ENCODE measurements at places on chromosomes 2 and 18.

GRCh38 chr2:156702541-156702940 lies 266.4 kb downstream of the GPD2 start:
- DNase-seq, result no peak

GRCh38 chr2:7899241-7899640 lies 782.6 kb upstream of the ID2 start:
- no peak for DNase-seq

DNA sequence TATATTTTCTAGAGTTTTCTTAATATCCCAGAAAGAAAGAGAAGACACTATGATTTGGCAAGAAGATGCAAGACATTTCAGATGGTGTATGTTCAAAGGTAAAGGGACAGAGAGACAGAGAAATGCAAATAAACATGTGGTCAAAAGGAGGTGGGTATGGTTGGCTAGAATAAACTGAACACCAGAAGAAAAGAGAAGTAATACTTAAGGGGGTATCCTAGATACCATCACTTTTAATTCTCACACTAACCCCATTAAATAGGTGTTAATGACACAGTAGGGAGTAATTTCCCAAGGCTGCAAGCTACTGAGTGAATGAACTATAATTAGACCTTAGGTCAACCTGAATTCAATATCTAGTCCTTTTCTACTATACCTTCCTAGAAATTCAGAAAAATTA lies 111.2 kb upstream of the CD226 start:
- DNase-seq, result no peak

DNA sequence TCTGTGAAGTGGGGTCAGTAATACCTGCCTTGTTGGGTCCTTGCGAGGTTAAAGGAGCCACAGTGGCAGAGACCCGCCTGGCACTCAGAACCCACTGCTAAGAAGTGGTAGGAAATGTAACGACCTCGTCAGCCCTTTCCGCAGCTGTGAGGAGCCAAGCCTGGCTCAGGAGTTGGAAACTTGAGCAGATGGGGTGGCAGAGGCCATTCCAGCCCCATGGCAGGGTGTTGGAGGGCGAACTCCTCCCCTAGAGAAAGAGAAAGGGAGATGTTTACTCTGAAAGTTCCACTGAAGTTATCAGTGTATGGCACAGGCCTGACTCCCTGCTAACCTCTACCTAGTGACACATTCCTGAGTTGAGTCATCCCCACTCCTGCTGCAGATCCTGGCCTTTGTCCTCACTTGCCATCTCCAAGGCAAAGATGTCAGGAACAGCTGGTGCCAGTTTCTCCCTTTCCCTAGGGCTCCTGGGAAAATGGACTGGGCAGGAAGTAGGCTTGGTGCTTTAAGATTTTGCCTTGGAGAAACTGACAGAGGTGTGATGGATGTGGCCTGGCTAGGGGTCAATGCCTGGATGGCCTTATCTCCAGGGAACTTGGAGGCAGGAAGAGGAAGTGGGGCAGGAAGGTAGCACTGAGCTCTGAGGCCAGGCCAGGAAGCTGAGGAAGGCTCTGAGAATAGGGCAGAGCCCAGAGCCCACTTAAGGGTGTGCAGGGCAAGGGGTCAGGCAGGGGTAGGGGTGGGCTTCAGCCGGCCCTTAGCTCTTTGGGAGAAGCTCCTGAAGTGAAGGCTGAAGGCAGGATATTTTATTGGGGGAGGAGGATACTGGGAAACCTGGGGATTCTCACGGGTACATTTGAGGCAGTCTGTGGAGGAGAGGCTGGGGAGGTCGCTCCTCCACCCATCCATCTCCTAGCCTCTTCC lies 888 bp downstream of the VAMP5 start:
- DNase-seq, result peak; percentile 70

GRCh38 chr18:67486534-67486933 lies 30.0 kb downstream of the DSEL start:
- DNase-seq, result no peak

GRCh38 chr2:42978887-42979415 lies 186.6 kb upstream of the HAAO start:
- no peak for DNase-seq

DNA sequence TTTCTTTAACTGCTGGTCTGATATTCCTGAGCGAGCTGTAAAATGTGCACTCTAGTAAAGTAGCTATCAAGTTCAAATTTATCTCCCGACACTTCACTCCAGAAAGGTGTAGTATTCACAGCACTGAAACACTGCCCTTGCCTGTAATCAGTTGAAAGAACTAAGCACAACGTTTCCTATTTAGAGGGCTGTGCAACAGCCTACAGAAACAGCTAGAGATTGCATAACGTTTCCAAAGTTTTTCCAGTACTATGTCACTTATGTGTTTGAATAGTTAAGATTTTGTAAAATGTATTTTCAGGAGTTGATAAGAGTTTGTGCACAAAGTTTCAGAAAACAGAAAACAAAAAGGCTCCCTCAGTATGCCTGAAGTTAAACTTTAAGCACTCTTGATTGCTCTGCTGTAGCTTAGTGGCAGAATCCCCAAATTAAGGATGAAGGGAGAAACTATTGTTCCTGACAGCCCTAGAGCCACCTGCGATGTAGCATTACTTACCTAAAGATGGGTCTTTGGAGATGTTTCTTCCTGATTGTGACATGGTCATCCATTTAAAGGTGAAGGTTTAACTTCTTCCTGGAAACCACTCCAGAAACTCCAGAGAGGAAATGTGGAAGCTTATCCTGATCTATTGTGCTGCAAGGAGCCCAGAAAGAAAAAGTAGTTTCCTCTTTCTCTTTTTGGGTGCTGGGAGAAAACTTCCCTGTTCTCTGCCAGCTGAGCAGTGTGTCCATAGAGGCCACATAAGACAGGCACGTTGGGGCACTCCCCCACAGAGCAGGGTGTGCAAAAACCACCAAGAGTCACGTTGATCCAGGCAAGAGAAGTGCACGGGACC lies 536 bp downstream of the PDE1A start:
- peak; percentile 53 for DNase-seq

DNA sequence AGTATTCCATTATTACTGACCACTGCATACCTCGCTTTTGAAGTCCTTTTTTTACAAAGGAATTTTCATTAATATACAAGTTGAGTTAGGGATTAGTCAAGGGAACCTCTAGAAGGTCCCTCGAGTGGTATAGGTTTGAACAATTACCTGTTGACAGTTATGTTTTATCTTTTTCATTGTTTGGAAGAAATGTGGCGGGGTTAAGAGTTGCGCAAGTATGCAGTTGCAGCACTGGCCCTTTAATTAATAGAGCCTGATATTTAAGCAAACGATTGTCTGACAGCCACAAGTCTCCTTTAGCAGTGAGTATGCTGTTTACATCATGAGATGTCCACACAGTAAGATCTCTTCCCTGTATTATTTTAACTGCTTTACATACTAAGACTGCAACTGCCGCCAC lies 24.3 kb downstream of the KYNU start:
- no peak for DNase-seq

DNA sequence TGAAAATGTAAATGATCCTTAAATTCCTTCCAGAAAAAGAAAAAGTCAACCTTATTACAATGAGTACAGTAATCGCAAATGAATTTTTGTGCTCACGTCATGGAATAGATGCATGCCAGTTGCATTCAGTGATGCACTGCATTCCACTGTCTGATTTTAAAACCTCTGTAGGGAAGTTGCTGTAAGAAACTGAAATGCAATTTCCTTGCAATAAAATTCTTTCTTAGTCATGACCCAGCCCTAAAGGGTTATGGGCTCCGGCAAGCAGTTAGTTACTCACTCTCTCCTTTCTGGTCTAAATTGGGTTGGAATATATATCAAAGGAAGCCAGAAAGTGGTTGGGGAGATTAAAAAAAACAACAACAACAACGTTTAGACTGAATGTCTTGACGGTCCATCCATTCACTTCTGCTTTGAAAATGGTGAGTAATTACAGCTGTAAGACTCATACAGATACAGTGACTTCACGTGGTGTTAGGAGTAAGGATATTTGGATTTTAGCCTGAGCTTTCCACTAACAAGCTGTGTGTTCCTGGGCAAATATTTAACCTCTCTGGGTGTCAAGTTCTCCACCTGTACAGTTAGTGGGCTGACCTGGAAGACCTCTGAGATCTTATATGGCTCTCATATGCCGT lies 8.6 kb upstream of the RND3 start:
- DNase-seq, result peak; percentile 94

- DNase-seq, result peak; percentile 27
Observed at GRCh38 chr2:25606892-25607291, 66.5 kb downstream of the DTNB start.

DNA sequence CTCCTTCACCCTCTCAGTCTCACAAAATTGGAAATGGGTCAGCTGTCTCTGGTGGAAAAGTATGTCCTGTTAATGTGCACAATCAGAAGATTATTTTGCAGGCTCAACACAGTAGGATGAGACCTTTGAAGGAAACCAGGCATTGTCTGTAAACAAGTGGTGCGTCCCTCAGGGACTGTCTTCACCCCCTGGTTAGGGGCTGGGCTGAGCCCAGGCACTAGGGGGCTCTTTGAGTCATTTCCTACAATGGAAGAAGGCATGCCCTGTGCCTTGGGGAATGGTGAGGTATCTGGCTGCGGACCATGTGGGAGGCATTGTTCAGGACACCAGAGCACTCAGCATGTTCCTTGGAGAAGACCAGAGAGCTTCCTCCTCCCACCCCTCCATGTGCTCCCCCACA lies 26.8 kb downstream of the PKDCC start:
- DNase-seq, result no peak

- DNase-seq, result no peak
Observed at GRCh38 chr2:134227666-134228065, 26.2 kb upstream of the MGAT5 start.

GRCh38 chr2:46690825-46691224 lies 211.5 kb downstream of the TMEM247 start:
- DNase-seq, result peak; percentile 96

DNA sequence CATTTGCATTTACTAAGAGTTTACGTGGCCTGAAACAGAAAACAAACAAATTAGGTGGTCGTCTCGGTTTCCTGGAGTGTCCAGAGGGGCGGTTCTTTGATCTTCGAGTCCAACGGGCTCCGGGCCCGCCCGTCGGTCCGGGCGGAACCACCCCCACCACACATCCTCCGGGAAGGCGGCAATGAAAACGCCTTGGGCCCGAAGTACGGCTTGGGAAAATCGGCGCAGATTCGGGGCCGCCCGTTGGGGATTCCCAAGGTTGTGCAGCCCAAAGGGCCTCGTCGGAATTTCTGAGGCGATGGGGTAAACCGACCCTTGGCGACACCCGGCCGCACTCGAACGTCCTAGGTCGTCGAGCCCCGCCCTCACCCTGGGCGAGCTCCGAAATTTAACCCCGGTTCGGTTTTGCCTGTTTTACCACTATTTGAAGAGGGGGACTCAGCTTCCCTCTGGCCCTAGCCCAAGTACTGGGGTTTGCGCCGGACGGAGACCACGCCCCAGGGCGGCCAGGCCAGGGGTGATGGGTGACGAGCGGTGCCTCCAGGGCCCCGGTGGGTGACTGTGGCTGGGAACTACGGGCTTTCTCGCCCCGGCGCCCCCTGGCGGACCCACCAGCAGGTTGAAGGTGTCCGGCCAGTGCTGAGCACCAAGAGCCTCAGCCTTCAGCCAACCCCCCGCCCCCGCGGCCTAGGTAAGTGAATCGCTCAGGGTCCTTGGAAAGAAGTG lies 1.9 kb upstream of the CFAP53 start:
- peak; percentile 35 for DNase-seq

GRCh38 chr2:169480079-169480465 lies 778 bp downstream of the BBS5 start:
- no peak for DNase-seq

- peak; percentile 68 for DNase-seq
Observed at GRCh38 chr18:3452750-3453539, 3.0 kb downstream of the TGIF1 start.

GRCh38 chr2:188919824-188920223 lies 54.3 kb upstream of the COL3A1 start:
- no peak for DNase-seq

- no peak for DNase-seq
Observed at GRCh38 chr2:205797866-205798265, 115.6 kb downstream of the NRP2 start.

GRCh38 chr2:80111185-80111584 lies 193.4 kb downstream of the LRRTM1 start:
- DNase-seq, result no peak

DNA sequence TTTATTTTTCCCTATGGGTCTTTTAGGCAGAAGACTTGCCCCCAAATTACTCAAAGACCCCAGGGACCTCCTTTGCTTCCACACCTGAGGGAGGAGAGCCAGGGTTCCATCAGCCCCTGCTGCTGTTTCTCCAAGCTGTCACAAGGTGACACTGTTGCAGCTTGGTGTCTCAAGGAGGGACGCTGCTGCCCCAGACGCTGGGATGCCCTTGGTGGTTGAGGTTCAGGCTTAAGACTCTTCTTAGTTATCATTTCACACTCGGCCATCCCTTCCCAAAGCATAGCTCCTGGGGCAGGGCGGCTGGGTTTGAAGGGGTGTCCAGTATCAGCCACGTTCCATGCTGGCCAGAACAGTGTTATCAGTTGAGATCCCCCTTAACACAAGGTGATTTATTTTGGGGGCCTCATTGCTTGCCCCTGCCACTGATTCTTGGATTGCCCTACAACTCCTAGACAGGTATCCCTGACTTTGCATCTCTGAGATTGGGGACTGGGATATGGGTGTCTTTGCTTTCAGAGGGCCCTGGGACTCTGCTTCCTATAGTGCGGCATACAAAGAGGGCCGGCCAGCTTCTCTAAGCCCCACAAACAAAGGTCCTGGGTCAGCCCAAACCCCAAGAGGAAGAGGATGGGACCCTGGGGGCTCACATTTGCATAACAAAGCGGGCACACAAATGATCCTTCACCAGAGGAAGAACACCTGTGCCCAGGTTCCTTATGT lies 22.7 kb downstream of the GPR55 start:
- DNase-seq, result peak; percentile 71

GRCh38 chr2:11080253-11081115 lies 74.8 kb upstream of the SLC66A3 start:
- DNase-seq, result no peak

GRCh38 chr2:168118733-168119514 lies 128.5 kb downstream of the STK39 start:
- DNase-seq, result peak; percentile 80

DNA sequence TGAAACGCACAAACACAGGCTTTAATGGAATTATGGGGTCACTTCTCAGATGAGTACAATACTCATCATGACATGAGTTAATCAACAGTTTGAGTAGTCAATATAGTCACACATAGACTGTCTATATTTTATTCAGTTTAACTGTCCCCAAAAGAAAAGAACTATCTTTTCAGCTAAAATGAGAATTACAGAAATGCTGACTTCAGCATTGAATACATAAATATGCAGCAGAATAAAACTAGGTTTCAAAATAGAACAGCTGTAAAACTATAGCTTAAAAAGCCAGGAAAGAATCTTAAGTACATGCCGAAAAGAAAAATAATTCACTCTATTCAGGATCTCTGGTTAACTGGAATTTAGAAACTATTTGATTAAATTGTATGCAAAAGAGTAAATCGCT lies 30.0 kb downstream of the SMAD4 start:
- no peak for DNase-seq

DNA sequence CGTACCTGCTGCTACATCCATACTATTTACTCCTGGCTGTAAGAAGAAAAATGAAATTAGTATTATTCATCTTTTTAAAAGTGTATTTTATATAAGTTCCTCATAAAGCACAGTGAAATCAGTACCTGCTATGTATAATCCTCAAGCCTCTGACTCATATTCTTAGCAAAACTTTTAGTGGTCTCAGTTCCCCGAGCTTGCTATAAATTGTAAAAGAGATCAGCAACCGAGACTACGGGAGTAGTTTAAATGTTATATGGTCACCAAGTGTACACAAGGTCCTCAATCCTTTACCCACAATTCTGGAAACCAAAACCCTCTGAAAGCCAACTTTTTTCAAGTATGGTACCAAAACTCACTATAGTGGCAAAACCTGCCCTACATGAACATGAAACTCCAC lies 24.2 kb downstream of the PRPF40A start:
- no peak for DNase-seq

GRCh38 chr2:11867926-11868325 lies 121.5 kb downstream of the LPIN1 start:
- no peak for DNase-seq
